ENCODE measurements at places on chromosomes 12 and 14. TPM values are rescaled to one million over a fixed set of nuclear protein-coding genes. Genes with fewer than 3 reads are reported as not detected.
A peak's percentile ranks its signal among the peaks of the same experiment; 100 is the strongest.

- H3K27ac ChIP-seq = no peak overlapping the region
- H3K4me1 ChIP-seq = peaks cover 6% of the 10 kb centered on the region
- H3K4me3 ChIP-seq = no peak overlapping the region
- H3K27me3 ChIP-seq = no peaks in the 10 kb centered on the region
- DNase-seq = no peak
- no peaks in the 10 kb centered on the region for H3K36me3 ChIP-seq
These were observed 85.7 kb downstream of the BORCS5 start for GRCh38 chr12:12442548-12443071.

Gene MYF6
- not detected for polyA plus RNA-seq

DNA sequence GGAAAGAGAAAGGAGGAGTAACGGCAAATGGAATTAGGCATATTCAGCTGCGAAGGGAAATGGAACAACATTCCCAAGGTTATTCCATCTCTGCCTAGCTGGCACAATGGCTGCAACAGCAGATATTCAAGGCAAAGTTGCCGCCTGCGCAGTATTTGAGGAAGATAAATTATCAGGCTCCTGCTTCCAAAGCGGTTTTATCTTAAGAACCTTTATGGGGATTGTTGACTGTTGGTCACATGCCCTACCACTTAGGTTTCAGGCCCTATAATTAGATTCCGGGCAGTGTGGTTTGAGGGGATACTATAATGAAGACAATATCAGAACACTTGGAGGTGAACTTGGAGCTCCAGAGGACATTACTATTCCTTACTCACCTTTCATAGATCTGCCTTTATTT, 99.7 kb downstream of the FGD4 start:
- no peak for DNase-seq
- no peak overlapping the region for H3K27ac ChIP-seq
- H3K4me3 ChIP-seq = no peak overlapping the region
- no peaks in the 10 kb centered on the region for H3K36me3 ChIP-seq

DNA sequence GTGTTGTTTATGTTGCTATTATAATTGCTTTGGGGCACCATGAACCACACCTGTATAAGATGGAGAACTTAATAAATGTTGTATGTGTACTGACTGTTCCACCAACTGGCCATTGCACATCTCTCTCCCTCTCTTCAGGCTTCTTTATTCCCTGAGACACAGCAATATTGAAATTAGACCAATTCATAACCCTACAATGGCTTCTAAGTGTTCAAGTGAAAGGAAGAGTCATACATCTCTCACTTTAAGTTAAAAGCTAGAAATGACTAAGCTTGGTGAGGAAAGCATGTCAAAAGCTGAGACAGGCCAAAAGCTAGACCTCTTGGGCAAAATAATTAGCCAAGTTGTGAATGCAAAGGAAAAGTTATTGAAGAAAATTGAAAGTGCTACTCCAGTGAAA, 373.3 kb downstream of the RGS6 start:
- no peak for DNase-seq
- H3K36me3 ChIP-seq = no peaks in the 10 kb centered on the region
- H3K4me3 ChIP-seq = no peak overlapping the region
- no peaks in the 10 kb centered on the region for H3K4me1 ChIP-seq
- H3K27me3 ChIP-seq = no peaks in the 10 kb centered on the region
- H3K27ac ChIP-seq = no peak overlapping the region

DNA sequence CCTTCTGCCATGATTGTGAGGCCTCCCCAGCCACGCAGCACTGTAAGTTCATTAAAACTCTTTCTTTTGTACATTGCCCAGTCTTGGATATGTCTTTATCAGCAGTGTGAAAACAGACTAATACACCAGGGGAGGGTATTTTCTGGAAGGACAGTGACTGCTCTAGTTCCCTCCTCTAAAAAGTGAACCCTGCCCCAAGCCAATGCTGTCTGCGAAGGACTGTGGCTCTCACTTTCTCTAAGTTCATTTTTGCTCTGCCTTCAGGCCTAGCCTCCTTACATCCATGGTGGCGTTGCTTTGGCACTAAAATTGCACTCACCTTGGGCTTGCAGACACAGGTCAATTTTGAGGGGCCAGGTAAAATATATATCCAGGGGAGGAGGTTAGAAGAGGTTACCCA, 323.0 kb downstream of the VRK1 start:
- no peaks in the 10 kb centered on the region for H3K4me1 ChIP-seq
- H3K4me3 ChIP-seq = no peak overlapping the region
- no peak overlapping the region for H3K27ac ChIP-seq
- H3K27me3 ChIP-seq = no peaks in the 10 kb centered on the region
- no peaks in the 10 kb centered on the region for H3K36me3 ChIP-seq
- no peak for DNase-seq

- no peaks in the 10 kb centered on the region for H3K36me3 ChIP-seq
- H3K4me3 ChIP-seq = no peak overlapping the region
- H3K4me1 ChIP-seq = no peaks in the 10 kb centered on the region
- H3K27me3 ChIP-seq = no peaks in the 10 kb centered on the region
- no peak for DNase-seq
- no peak overlapping the region for H3K27ac ChIP-seq
These were observed 15.4 kb downstream of the RASAL1 start for GRCh38 chr12:113119980-113120669.

- peak overlapping the region; percentile 94 for H3K4me3 ChIP-seq
- H3K27me3 ChIP-seq = no peaks in the 10 kb centered on the region
- H3K27ac ChIP-seq = peak overlapping the region; percentile 13
- DNase-seq = no peak
- H3K4me1 ChIP-seq = peaks cover 3% of the 10 kb centered on the region
- no peaks in the 10 kb centered on the region for H3K36me3 ChIP-seq
These were observed 1.7 kb downstream of the ZDHHC17 start for GRCh38 chr12:76765598-76765997.

DNA sequence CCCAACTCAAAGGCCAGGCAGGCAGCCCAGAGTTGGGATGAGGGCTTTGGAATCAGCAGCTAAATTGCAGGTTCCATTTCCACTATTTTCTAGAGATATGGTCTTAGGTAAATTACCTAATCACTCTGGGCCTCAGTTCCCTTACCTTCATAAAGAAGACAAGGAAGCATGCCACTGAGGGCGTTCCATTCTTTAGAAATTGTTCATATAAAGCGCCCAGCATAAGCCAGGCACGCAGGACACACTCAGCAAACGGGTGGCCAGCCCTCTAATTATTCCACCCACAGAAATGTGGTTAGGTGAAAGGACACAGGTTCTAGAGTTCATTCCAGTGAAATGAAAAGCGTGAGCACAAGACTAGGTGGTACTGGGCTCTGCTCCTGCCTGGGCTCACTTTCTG, 87.9 kb upstream of the BCL11B start:
- no peak overlapping the region for H3K4me3 ChIP-seq
- H3K4me1 ChIP-seq = no peaks in the 10 kb centered on the region
- DNase-seq = no peak

GRCh38 chr14:70534904-70535303, at the start of gene ADAM20:
Gene ADAM20, minus strand, starts transcription at chr14:70535004. Its CDS starts 10,247 bp downstream, at chr14:70524757.
- H3K4me1 ChIP-seq = no peaks in the 10 kb centered on the region
- no peaks in the 10 kb centered on the region for H3K36me3 ChIP-seq
- no peaks in the 10 kb centered on the region for H3K27me3 ChIP-seq
- DNase-seq = no peak

Gene LAG3
- polyA plus RNA-seq = not detected

- H3K36me3 ChIP-seq = no peaks in the 10 kb centered on the region
- no peak for DNase-seq
- H3K4me3 ChIP-seq = no peak overlapping the region
- H3K27ac ChIP-seq = no peak overlapping the region
These were observed 199.4 kb downstream of the ANO4 start for GRCh38 chr12:100993916-100994450.

GRCh38 chr12:105696-106095, 39.1 kb downstream of the IQSEC3 start:
- no peak for DNase-seq
- no peaks in the 10 kb centered on the region for H3K4me1 ChIP-seq
- H3K4me3 ChIP-seq = no peak overlapping the region

DNA sequence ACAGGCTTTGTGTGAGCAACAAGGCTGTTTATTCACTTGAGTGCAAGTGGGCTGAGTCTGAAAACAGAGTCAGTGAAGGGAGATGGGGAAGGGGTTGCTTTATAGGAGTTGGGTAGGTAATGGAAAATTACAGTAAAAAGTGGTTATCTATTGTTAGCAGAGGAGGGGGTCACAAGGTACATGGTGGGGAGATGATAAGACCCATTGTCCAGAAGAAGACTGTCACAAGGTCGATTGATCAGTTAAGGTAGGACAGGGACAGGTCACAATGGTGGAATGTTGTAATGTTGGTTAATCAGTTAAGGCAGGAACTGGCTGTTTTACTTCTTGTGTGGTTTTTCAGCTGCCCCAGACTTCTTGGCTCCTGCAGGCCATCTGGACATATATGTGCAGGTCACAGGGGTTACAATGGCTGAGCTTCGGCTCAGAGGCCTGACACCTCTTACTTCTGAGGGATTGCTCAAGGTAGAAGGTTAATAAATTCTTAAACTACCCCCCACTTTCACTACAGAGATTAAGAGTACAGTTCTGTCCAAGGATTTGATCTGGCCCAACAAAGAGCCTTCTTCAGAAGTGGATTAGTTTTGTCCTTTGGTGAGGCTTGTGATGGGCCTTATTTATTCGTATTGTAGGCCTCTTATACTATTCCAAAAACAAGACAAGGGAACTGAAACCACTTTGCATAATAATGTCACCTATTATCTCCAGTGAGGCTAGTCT, 13.8 kb upstream of the DHRS4 start:
- no peaks in the 10 kb centered on the region for H3K27me3 ChIP-seq
- no peaks in the 10 kb centered on the region for H3K36me3 ChIP-seq

Data from kidney (tissue), 22 donors.